COLO829 (cell line): ENCODE measurements at places on chromosomes 3 and 15.

GRCh38 chr15:51752888-51753287 lies 1.5 kb downstream of the TMOD2 start:
- no peak for DNase-seq

DNA sequence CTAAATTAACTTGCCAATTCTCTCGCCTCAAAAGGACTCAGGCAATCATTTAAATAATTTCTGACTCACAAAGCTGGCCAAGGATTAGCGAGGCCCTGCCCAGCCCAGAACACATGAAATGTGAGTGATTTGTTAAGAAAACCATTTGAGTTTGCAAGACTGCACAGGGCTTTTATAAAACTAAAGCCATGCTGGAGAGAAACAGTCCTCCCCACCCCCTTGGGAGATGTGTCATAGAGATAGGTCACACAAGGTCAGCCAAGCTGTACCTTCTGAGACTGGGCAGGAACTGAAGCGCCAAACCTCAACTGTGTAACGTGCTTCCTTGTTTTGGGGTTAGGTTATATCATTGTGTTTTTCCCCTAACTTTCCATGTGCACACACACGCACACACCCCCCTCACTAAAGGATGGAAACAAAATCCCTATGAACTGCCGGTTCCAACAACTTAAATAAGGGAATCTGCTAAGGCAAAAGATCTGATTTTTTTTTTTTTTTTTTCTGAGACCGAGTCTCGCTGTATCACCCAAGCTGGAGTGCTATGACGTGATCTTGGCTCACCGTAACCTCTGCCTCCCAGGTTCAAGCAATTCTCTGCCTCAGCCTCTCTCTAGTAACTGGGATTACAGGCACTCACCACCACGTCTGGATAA lies 8.1 kb downstream of the SPATA12 start:
- DNase-seq, result peak; percentile 56

GRCh38 chr3:179432451-179432850 lies 18.8 kb downstream of the GNB4 start:
- no peak for DNase-seq

- DNase-seq, result no peak
Measured at GRCh38 chr15:29456255-29456654, 186.6 kb upstream of the NSMCE3 start.
